Gastrocnemius medialis (tissue), 4 donors: ENCODE measurements at places on chromosomes 4 and X. TPM values are rescaled to one million over a fixed set of nuclear protein-coding genes. Genes with fewer than 3 reads are reported as not detected.

Gene MAGEH1
- 7.9 TPM for total RNA-seq

Gene FGFBP1
- not detected for total RNA-seq

Gene ARMCX4
- 0.65 TPM for total RNA-seq

Gene MSX1
- 1.7 TPM for total RNA-seq

Gene USP27X
- 2.0 TPM for total RNA-seq

- H3K36me3 ChIP-seq, result peaks cover 81% of the 10 kb centered on the region
- DNase-seq, result no peak
- H3K27ac ChIP-seq, result no peak overlapping the region
- no peak overlapping the region for H3K4me3 ChIP-seq
- H3K27me3 ChIP-seq, result no peaks in the 10 kb centered on the region
- H3K4me1 ChIP-seq, result no peaks in the 10 kb centered on the region
Observed at GRCh38 chr4:3134201-3134600, 59.7 kb downstream of the HTT start.

- DNase-seq, result no peak
- H3K4me1 ChIP-seq, result peaks cover 14% of the 10 kb centered on the region
- H3K27ac ChIP-seq, result no peak overlapping the region
Observed at GRCh38 chr4:152357206-152357605, 178.7 kb downstream of the FBXW7 start.

- H3K36me3 ChIP-seq, result no peaks in the 10 kb centered on the region
- H3K27ac ChIP-seq, result no peak overlapping the region
- H3K4me3 ChIP-seq, result no peak overlapping the region
- H3K27me3 ChIP-seq, result no peaks in the 10 kb centered on the region
Observed at GRCh38 chrX:65589304-65589703, 54.7 kb upstream of the LAS1L start.

- no peak overlapping the region for H3K4me3 ChIP-seq
- H3K27me3 ChIP-seq, result no peaks in the 10 kb centered on the region
- H3K36me3 ChIP-seq, result no peaks in the 10 kb centered on the region
- no peak for DNase-seq
- H3K27ac ChIP-seq, result no peak overlapping the region
Observed at GRCh38 chr4:139887376-139887802, 221.8 kb downstream of the MGST2 start.

GRCh38 chrX:71103110-71103983 is 3.2 kb downstream of the CXorf65 start:
- peaks cover 3% of the 10 kb centered on the region for H3K4me1 ChIP-seq
- H3K36me3 ChIP-seq, result no peaks in the 10 kb centered on the region

DNA sequence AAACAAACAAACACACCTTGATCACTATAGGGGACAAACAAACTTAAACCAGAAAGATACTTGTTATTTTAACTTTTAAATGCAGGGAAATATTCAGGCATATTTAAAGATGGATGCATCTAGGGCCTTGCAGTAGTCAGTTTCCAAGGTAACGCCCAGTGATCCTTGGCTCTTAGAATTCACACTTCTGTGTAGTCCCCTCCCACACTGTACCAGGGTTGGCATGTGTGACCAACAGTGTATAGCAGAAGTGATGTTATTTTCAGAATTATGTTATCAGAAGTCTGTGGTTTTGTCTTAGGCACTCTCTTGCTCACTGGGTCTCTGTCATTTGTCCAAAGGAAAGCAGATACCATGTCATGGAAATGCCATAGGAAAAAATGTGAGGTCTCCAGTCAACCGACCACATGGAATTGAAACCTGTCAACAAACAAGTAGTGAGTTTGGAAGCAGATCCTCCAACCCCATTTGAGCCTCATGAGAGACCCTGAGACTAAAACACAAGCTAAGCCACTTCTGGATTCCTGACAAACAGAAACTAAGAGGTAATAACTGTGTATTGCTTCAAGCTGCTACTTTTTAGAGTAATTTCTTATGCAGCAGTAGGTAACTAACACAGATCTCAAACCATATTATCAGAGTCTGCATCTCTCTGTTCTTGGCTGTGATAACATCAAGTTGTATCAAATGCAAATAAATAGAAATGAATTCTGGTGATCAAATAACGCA is 670.3 kb downstream of the KCTD8 start:
- H3K36me3 ChIP-seq, result no peaks in the 10 kb centered on the region
- H3K4me3 ChIP-seq, result no peak overlapping the region
- no peaks in the 10 kb centered on the region for H3K4me1 ChIP-seq
- no peaks in the 10 kb centered on the region for H3K27me3 ChIP-seq

DNA sequence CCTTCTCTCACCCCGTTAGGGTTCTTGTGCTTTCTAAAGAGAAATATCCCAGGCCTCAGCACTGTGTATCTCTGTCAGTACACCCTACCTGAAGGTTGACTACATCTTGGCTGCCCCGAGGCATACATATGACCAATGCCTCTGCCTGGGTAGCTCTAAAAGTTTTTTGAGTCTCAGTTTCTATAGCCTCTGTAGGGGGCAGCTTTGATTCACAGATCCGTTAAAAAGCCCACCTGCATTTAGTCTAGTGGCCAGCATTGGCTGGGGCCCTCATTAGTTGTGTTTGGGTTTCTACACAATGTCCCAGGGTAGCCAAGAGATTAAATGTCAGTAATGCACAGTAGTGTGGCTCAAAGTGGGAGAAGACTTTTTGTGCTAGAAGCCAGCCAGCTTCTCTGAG is 151.1 kb downstream of the CFAP299 start:
- H3K36me3 ChIP-seq, result no peaks in the 10 kb centered on the region
- DNase-seq, result no peak
- no peaks in the 10 kb centered on the region for H3K27me3 ChIP-seq

DNA sequence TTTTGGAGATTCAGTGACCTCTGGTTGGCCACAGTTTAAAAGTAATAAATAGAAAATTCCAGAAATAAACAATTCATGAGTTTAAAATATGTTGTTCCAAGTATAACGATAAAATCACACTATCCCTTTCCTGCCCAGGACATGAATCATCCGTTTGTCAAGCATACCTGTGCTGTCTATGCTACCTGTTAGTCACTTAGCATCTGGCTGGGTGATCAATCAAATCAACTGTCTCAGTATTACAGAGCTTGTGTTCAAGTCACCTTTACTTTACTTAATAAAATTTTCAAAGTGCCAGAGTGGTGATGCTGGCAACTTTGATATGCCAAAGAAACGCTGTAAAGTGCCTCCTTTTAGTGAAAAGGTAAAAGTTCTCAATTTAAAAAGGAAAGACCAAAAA is 979.5 kb upstream of the NDST4 start:
- H3K27me3 ChIP-seq, result no peaks in the 10 kb centered on the region
- no peak overlapping the region for H3K4me3 ChIP-seq
- no peaks in the 10 kb centered on the region for H3K36me3 ChIP-seq
- H3K4me1 ChIP-seq, result no peaks in the 10 kb centered on the region
- H3K27ac ChIP-seq, result no peak overlapping the region
- DNase-seq, result no peak

- H3K4me3 ChIP-seq, result no peak overlapping the region
- H3K4me1 ChIP-seq, result no peaks in the 10 kb centered on the region
- DNase-seq, result no peak
Observed at GRCh38 chrX:148723551-148723950, 223.1 kb downstream of the AFF2 start.

- H3K27ac ChIP-seq, result no peak overlapping the region
- H3K36me3 ChIP-seq, result no peaks in the 10 kb centered on the region
- no peaks in the 10 kb centered on the region for H3K27me3 ChIP-seq
- no peaks in the 10 kb centered on the region for H3K4me1 ChIP-seq
- peak; percentile 32 for DNase-seq
- H3K4me3 ChIP-seq, result no peak overlapping the region
Observed at GRCh38 chrX:42821803-42822443, 44.0 kb upstream of the PPP1R2C start.

- no peak for DNase-seq
- H3K27me3 ChIP-seq, result no peaks in the 10 kb centered on the region
- no peaks in the 10 kb centered on the region for H3K36me3 ChIP-seq
- no peak overlapping the region for H3K27ac ChIP-seq
Observed at GRCh38 chr4:26330186-26330787, 9.5 kb downstream of the RBPJ start.

GRCh38 chrX:115311601-115312001 is 22.1 kb downstream of the LUZP4 start:
- no peak overlapping the region for H3K27ac ChIP-seq
- peaks cover 3% of the 10 kb centered on the region for H3K27me3 ChIP-seq
- DNase-seq, result no peak
- H3K36me3 ChIP-seq, result no peaks in the 10 kb centered on the region
- H3K4me3 ChIP-seq, result no peak overlapping the region
- no peaks in the 10 kb centered on the region for H3K4me1 ChIP-seq

- H3K27ac ChIP-seq, result peak overlapping the region; percentile 79
- peak; percentile 63 for DNase-seq
- no peaks in the 10 kb centered on the region for H3K27me3 ChIP-seq
- H3K36me3 ChIP-seq, result no peaks in the 10 kb centered on the region
- peaks cover 5% of the 10 kb centered on the region for H3K4me1 ChIP-seq
- no peak overlapping the region for H3K4me3 ChIP-seq
Observed at GRCh38 chr4:158841540-158841939, 72.7 kb downstream of the FNIP2 start.

DNA sequence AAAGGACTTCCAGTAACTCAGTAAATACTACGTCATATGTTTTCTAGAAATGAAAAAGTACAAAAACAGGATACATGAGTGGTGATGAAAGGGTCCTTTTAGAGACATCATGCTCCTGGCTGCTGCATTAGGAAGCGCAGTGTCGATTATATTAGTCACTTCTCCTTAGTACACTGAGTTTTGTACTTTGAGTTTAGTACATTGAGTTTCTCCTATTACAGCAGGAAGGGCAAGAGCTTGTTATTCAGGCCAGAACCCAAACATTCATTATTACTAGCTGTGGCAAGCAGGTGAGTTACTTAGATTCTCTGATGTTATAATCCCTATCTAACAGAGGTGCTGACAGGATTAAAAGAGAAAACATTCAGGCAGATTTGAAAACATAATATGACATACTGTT is 21.3 kb downstream of the RPGR start:
- no peaks in the 10 kb centered on the region for H3K27me3 ChIP-seq
- H3K36me3 ChIP-seq, result no peaks in the 10 kb centered on the region
- peak overlapping the region; percentile 39 for H3K27ac ChIP-seq
- H3K4me3 ChIP-seq, result no peak overlapping the region
- H3K4me1 ChIP-seq, result no peaks in the 10 kb centered on the region

- DNase-seq, result no peak
- H3K4me1 ChIP-seq, result no peaks in the 10 kb centered on the region
- no peak overlapping the region for H3K27ac ChIP-seq
- no peaks in the 10 kb centered on the region for H3K27me3 ChIP-seq
Observed at GRCh38 chrX:16005917-16006316, 117.4 kb upstream of the GRPR start.

DNA sequence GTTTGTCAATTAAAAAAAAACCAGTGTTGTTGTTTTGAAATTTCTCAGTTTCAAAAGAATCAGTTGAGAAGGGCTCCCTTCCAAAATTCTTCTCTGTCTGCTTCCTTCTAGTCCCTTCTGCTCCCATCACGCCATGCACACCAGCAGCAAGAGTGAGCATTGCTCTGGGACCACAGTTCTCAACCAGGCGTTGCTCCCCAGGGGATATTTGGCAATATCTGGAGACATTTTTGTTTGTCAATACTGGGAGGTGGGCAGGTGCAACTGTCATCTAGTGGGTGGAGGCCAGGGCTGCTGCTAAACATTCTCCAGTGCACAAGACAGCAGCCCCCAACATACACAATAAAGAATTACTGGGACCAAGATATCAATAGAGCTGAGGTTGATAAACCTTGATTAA is 74.8 kb upstream of the EGFL6 start:
- no peak overlapping the region for H3K4me3 ChIP-seq
- no peak for DNase-seq
- H3K27ac ChIP-seq, result no peak overlapping the region
- no peaks in the 10 kb centered on the region for H3K27me3 ChIP-seq

DNA sequence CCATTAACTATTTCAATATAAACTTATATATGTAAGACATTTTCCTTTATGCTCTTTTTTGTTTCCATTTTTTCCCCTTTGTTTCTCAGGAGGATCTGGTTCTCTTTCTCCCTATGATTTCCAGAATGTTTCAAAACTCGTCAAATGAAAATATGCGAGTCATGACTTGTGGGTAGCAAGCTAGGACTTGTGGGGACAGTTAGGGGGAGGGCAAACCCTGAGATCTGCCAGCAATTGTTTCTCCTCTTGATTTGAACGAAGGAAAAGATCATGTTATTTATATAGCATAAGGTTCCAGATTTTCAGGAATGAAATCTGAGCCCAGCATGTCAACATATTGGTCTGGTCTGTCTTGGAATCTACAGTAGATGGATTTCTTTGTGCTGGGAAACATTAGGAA is 28.9 kb upstream of the GPC4 start:
- no peaks in the 10 kb centered on the region for H3K4me1 ChIP-seq
- H3K36me3 ChIP-seq, result no peaks in the 10 kb centered on the region
- H3K4me3 ChIP-seq, result no peak overlapping the region
- no peak overlapping the region for H3K27ac ChIP-seq
- no peaks in the 10 kb centered on the region for H3K27me3 ChIP-seq

DNA sequence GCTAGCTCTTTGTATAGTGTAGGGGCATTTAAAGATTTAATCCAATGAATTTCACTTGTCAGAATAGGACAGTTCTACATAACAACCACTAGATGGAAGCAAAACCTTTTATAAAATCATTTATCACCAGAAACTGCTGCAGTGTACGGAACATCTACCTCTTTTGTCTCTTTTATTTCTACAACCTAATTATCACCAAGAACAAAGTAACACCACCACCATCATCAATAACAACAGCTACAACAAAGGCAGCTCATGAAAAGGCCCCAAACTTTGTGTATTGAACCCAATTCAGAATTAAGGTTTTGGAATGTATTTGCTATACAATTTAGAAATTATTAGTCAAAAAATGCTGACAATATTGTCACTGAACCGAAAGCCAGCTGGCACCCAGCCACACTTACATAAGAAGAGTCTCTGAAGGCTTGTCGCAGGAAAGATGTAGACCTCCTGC is 260.9 kb upstream of the RPS6KA3 start:
- no peak overlapping the region for H3K27ac ChIP-seq
- no peaks in the 10 kb centered on the region for H3K27me3 ChIP-seq
- peaks cover 9% of the 10 kb centered on the region for H3K4me1 ChIP-seq
- H3K4me3 ChIP-seq, result no peak overlapping the region
- DNase-seq, result no peak

GRCh38 chr4:181261279-181261678 is 981.9 kb upstream of the TENM3 start:
- H3K27me3 ChIP-seq, result no peaks in the 10 kb centered on the region
- DNase-seq, result no peak
- H3K27ac ChIP-seq, result no peak overlapping the region
- H3K36me3 ChIP-seq, result no peaks in the 10 kb centered on the region
- H3K4me1 ChIP-seq, result no peaks in the 10 kb centered on the region

GRCh38 chr4:61693520-61693919 is 493.4 kb downstream of the ADGRL3 start:
- no peak for DNase-seq
- H3K27ac ChIP-seq, result no peak overlapping the region
- H3K36me3 ChIP-seq, result no peaks in the 10 kb centered on the region
- no peaks in the 10 kb centered on the region for H3K27me3 ChIP-seq
- no peak overlapping the region for H3K4me3 ChIP-seq

GRCh38 chr4:1349359-1350168 is 2.6 kb downstream of the UVSSA start:
- no peaks in the 10 kb centered on the region for H3K27me3 ChIP-seq
- H3K4me1 ChIP-seq, result peaks cover 20% of the 10 kb centered on the region
- DNase-seq, result no peak
- peaks cover 21% of the 10 kb centered on the region for H3K36me3 ChIP-seq
